ENCODE measurements at places on chromosomes 3 and 15.

- no peak for DNase-seq
These were observed 8.1 kb upstream of the MAPK6 start for GRCh38 chr15:52010633-52011595.

DNA sequence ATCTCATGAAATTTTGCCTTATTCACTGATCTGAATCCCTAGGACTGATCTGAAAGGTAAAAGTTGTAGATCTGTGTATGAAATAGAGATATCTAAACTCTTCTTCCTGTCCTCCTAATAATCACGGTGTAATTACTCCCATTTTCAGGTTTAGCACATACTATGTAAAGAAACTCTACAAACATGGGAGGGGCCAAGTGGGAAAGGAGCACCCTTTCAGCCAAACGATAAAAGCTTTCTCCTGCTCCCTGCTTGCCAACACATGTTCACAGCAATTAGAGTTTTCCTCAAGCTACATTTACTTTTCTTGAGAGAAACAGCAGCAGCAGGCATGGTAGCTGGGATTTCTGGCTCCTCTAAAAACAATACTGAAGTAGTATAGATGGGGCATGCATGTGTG is 71.6 kb downstream of the CHAC1 start:
- no peak for DNase-seq

DNA sequence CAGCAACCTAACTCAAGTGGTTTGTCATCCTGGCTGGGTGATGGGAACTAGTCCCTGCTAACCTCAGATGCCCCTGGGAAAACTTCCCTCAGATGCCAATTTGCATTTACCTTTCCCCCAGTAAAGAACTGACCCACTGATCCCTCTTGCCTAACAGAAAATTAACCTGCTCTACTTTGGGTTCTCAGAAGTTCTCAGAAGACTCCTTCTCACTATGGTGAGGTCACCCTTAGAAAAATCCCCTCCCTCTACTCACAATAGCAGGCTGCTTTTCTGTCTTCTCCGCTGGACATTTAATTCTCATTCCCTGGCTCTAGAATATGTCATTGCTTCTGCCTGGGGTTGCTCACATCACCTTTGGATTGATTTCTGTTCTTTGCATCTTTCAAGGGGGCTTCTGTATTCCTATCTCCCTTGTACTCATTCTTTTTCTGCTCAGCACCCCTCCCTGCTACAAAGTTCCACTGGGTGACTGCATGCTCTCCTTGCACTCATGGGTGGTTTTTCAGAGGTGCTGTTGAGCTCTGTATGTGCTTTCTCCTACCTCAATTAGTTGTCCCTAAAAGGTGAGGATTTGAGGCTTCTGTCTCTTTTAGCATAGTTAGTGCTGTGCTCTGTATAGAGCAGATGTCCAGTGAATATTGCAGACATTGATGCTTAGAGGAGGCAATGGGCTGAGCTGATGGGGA is 869 bp downstream of the PLA1A start:
- DNase-seq: no peak

DNA sequence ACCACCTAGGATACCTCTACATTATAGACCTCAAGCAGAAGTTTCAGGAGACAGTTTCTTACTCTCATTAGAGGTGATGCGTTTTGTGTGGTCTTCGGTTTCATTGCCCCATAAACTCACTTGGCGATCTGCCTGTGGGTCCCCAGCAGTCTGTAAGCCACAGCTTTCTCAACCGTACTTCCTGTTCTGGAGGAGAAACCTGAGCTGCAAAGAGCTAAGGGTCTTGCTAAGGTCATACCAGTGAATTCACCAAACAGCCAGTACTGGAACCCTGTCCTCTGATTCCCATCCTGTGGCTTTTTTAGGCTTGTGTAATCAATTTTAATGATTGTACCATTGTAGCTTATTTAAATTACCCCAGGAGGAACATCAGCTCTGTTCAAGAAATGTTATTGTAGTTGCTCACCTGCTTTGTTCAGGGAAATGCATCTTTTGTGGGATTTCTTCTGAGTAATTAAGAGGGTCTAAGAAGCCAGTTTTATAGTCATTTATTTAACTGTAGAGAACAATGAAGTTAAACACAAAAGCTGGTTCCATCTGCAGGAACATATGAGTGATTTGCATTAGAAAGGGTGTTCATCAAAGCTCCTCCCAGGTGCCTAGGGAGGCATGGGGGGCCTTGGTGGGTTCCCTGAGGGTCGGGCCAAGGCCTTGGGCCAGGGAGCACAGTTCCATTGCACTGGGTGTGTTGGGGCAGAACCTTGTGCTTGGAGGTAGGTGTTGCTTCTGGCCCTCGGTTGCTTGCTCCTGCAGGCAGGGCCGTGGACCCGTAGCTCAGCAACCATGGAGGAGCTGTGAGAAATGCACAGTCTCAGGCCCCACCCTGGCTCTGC is 69.6 kb downstream of the APBA2 start:
- no peak for DNase-seq

GRCh38 chr3:17915341-17915740 is 172.9 kb upstream of the TBC1D5 start:
- no peak for DNase-seq

DNA sequence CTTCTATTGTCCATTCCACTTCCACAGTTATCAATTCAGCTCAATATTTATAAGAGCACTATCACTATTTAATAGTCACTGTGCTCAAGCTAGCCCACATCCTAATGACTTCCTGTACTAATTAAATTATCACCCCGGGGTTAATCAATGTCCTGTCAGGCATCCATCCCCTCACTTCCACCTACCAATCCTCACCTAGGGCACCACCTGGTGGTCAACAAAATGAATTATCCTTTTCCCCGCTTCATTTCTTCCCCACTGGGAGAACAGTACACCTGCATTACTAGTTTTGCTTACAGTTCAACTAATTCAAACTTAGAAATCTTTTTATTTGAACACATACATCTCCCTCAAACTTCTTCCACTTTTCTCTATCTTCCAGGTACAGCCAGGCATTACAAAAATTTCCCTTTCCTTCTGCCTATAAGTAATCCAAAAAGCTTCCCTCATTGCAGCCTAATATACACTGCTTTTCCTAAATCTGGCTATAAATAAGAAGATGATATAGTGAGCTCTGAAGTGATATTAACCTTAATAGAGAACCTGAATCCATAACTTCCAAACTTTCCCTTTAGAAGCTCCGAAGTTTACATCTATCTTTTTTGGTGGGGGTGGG is 68.5 kb downstream of the TMCC1 start:
- no peak for DNase-seq

- no peak for DNase-seq
These were observed 26.1 kb downstream of the PCCB start for GRCh38 chr3:136276049-136276755.

Data from stimulated activated CD8-positive, alpha-beta memory T cell treated with anti-CD3 and anti-CD28 coated beads, Interleukin-4, amount 100 ng/mL, for 4 hours (primary cell).